Lung microvascular endothelial cell (primary cell): ENCODE measurements at places on chromosomes 3 and 15. TPM values are rescaled to one million over a fixed set of nuclear protein-coding genes. Genes with fewer than 3 reads are reported as not detected.

Gene PLSCR4
- total RNA-seq: 494 and 1,169 TPM in 2 replicates

Gene CTXN2
- not detected in 2 replicates for total RNA-seq

DNA sequence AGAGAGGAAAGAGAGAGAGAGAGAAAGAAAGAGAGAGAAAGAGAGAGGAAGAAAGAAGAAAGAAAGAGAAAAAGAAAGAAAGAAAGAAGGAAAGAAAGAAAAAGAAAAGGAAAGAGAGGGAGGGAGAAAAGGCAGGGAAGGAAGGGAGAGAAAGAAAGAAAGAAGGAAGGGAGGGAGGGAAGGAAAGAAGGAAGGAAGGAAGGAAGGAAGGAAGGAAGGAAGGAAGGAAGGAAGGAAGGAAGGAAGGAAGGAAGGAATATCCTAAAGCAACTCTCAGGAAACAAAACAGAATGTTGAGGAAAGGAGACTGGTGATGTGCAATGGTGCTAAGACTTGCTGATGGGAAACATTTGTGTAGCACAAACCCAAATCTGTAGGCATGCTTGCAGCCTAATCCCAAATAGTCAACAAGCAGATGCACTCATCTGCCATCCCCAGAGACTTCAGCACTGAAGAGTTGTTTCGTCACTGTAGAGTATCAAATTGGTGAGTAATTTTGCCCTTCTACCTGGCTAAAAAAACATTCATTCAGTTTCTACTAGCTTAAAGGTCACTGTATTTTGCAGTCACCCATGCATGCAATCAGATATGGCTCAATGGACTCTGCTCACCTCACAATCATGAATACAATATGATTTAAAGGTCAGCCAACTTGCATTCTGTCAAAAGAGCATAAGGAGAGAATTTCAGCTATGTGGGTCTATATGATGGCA, 480.3 kb downstream of the FGF12 start:
- no peak for DNase-seq

- DNase-seq: no peak
Observed at GRCh38 chr3:8562081-8562595, 60.5 kb downstream of the LMCD1 start.

DNA sequence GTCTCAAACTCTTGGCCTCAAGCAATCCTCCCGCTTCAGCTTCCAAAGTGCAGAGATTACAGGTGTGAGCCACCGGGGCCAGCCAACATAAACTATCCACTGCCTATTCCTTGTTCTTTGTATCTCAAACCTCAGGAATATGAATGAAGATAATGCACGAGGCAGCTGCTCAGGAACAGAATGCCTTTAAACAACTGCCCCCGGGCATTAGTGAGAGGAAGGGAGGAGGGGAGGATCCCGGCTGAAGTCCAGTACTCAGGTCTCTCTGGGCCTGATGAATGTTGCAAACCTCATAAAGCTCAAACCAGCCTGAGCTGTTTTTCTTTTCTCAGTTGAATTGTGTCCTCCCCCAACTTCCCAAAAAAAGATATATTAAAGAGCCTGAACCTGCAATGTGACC, 26.9 kb upstream of the MTMR14 start:
- no peak for DNase-seq

DNA sequence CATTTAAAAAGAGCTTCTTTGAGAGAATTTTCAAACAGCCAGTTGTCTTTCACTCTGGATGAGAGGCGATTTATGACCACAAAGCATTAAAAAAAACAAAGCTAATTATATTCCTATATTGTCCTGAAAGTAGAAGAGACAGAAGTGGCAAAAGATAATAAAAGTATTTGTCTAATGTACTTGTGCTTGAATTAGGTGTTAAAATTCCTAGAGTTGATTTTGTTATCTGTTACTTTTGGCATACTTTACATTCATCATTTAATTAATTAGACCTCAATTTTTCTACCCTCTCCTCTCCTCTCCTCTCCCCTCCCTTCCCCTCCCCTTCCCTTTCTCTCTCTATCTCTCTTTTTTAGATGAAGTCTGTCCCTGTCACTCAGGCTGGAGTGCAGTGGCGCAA, 635.1 kb upstream of the ZNF385D start:
- no peak for DNase-seq
